Activated T-helper 2 cell treated with anti-CD3 and anti-CD28 coated beads, Interferon-gamma antibody, Interleukin-2, Interleukin-4, amounts not matched to agents 10 μg/mL and 5 μg/mL and 100 μg/mL, durations not matched to agents 14 hours and 24 hours and 36 hours (primary cell): ENCODE measurements at places on chromosomes 12 and 14.

DNA sequence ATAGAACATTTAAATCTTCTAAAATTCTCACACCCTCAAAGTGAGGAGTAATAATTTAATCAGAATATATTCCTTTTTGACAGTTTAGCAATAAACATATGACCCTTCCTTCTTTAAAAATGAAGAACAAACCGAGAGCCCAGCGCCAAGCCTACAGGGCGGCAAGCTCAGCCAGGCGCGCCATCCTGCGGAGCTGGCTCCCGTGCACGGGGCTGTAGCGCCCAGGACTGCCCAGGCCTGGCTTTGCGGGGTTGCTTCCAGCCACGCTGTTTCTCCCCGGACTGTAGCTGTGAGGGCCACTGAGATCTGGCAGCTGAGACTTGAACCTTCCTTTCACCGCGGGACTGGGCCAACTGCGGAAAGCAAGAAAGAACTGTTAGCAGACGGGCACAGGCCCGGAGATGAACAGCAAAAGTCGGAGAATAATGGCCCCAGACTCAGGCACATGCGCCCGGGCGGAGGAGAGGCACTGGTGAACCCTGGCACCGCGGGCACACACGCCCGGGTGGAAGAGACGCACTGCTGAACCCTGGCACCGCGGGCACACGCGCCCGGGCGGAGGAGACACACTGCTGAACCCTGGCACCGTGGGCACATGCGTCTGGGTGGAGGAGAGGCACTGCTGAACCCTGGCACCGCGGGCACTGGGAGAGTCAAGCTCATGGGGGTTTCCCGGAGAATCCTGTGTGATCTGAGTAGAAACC is 16.6 kb downstream of the PGAM5 start:
- DNase-seq: no peak

DNA sequence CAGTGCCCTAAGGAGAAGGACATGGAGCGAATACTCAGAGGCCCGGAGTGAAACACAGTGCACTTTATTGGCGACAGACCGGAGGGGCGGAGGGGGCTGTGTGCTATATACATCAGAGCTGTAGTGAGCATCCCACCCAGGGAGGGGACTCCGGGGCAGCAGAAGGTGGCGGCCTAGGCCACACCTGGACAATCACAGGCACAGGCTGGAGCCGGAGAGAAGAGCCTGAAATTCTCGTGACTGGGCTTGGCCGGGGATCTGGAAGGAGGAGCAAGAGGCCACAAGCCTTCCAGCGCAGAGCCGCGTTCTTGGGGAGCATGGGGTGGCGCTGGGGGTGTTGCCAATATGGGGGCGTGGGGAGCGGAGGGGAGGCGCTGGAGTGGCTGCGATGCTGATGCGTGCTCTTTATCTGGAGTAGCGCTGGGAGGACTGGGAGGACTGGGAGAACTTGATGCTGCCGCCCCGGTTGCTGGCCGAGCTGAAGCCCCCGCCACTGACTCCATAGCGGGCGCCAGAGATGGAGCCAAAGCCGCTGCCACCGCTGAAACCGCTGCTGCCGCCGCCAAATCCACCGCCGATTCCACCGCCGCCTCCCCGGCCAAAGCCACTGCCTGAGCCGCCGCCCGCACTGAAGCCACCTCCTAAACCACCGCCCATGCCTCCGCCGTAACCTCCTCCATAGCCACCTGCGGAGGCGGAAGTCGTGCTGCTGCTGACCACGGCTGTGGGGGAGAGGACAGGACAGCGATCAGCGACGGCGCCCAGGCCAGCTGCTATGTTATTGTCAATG is 6.1 kb downstream of the KRT3 start:
- no peak for DNase-seq

GRCh38 chr12:46451276-46452021 is 78.9 kb upstream of the SLC38A2 start:
- no peak for DNase-seq

GRCh38 chr12:4202918-4203317 is 70.6 kb upstream of the CCND2 start:
- DNase-seq: no peak

DNA sequence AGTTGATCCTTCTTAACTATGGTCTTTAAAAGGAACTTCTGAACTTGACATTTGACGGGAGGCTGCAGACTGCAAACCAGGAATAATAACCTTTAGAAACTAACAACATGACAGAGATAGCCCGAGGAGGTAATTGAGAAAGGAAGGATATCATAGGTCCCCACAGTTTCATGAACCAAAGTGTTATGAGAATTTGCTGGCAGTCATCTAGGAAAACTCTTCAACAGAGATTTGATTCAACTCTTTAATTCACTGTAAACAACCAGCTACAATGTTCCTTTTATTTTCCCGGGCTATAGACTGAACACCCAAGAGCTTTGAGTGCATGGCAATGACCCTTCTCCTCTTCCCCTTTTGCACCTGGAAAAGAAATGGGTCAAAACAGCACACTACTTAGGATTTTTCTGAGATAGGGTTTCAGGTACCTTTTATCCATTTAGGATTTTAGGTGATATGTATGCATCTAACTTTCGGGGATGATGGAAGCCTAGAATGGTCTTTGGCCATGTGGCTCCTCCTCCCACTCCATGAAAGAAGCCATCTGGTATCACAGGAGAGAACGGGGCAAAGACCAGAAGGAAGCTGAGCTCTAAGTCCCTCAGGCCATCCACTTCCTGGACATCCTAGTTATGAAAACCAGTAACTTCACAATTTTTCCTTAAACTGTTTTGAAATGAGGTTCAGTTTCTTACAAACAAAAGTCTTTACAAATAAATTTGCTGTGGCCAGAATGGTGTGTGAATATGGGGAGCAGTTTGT is 23.0 kb downstream of the GLT8D2 start:
- no peak for DNase-seq

- no peak for DNase-seq
These were observed 33.1 kb downstream of the SNRNP35 start for GRCh38 chr12:123491056-123491455.

- DNase-seq: no peak
These were observed 101.0 kb downstream of the NUAK1 start for GRCh38 chr12:106037524-106038298.

GRCh38 chr14:58639842-58640484 is 2.2 kb downstream of the DACT1 start:
- no peak for DNase-seq
